ENCODE measurements at places on chromosomes 13 and 19. TPM values are rescaled to one million over a fixed set of nuclear protein-coding genes. Genes with fewer than 3 reads are reported as not detected.

GFY gene
- total RNA-seq = not detected

THSD1 gene
- total RNA-seq = 0.52 TPM

GPR4 gene
- total RNA-seq = not detected

CGB2 gene
- not detected for total RNA-seq

FPR1 gene
- total RNA-seq = 81.6 TPM

RETN gene
- total RNA-seq = 47.2 TPM

ADGRE2 gene
- 22.7 TPM for total RNA-seq

PLK5 gene
- not detected for total RNA-seq

TMEM238 gene
- total RNA-seq = 1.9 TPM
